Activated CD4-positive, alpha-beta T cell treated with anti-CD3 and anti-CD28 coated beads for 36 hours (primary cell): ENCODE measurements at places on chromosomes 4 and X.

DNA sequence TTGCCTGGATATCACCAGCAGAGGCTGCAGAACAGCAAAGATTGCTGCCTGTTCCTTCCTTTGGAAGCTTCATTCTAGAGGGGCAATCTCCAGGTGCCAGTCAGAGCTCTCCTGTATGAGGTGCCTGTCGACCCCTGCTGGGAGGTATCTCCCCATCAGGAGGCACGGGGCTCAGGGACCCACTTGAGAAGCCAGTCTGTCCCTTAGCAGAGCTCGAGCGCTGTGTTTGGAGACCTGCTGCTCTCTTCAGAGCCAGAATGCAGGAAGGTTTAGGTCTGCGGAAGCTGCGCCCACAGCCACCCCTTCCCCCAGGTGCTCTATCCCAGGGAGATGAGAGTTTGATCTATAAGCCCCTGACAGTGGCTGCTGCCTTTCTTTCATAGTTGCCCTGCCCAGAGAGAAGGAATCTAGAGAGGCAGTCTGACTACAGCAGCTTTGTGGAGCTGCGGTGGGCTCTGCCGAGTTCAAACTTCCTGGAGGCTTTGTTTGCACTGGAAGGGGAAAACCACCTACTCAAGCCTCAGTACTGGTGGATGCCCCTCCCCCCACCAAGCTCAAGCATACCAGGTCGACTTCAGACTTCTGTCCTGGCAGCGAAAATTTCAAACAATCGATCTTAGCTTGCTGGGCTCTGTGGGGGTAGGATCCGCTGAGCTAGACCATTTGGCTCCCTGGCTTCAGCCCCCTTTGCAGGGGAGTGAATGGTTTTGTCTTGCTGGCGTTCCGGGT, 57.9 kb downstream of the DKK2 start:
- no peak for DNase-seq

GRCh38 chr4:48027653-48028052, 11.1 kb downstream of the NIPAL1 start:
- DNase-seq: no peak

- DNase-seq: no peak
Observed at GRCh38 chrX:49958727-49959485, 36.5 kb downstream of the CLCN5 start.

GRCh38 chr4:78185117-78185516, 128.0 kb downstream of the FRAS1 start:
- DNase-seq: no peak

- DNase-seq: no peak
Observed at GRCh38 chr4:20423420-20423819, 171.7 kb downstream of the SLIT2 start.

- DNase-seq: no peak
Observed at GRCh38 chrX:140948827-140949226, 53.6 kb upstream of the SPANXB1 start.

- DNase-seq: no peak
Observed at GRCh38 chr4:140673729-140674128, 82.5 kb downstream of the TBC1D9 start.
